ENCODE measurements at places on chromosomes 5 and 9. TPM values are rescaled to one million over a fixed set of nuclear protein-coding genes. Genes with fewer than 3 reads are reported as not detected.

The ST8SIA4 gene
- 0.22 TPM for total RNA-seq

The FOXD4 gene
- total RNA-seq, result 0.34 TPM

The RASGEF1C gene
- total RNA-seq, result 0.50 TPM

The TEX48 gene
- total RNA-seq, result not detected

The TMEFF1 gene
- total RNA-seq, result 1.2 TPM

The BNC2 gene
- 4.9 TPM for total RNA-seq

The GHR gene
- total RNA-seq, result not detected
